ENCODE measurements at places on chromosomes 1 and 21.

DNA sequence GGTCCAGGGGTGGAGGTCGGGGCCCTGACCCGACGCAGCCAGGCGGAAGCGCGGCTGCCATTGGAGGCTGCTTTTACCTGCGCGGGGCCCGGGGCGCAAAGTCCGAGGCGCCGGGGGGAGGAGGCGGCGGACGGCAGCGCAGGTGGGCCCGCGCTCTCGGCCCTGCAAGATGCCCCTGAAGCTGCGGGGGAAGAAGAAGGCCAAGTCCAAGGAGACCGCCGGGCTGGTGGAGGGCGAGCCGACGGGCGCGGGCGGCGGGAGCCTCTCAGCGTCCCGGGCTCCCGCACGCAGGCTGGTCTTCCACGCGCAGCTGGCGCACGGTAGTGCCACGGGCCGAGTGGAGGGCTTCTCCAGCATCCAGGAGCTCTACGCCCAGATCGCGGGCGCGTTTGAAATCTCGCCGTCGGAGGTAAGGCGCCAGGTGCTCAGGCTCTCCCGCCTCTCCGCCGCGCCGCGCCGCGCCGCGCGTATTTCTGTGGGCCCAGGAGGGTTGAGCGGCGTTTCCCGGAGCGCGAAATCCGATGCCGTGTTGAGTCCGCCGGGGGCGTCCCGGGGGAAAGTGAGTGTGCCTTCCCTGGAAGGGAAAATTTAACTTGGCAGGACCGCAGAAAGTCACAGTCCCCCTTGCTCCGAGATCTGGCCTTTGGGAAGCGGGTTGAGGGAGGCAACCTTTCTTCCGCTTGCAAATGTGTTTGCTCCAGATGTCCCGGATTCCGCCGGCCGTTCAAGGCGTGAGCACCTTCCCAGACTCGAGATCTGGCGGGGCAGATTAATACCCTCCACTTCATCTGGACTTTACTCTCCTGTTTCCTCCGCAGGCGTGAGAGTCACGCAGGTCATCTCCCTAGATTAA lies at the start of gene GIPC2:
GIPC2 (plus strand) TSS at position 41 of the 853 bp plus-strand sequence; CDS start at position 170, 129 bp downstream.
- peak; percentile 2 for DNase-seq

DNA sequence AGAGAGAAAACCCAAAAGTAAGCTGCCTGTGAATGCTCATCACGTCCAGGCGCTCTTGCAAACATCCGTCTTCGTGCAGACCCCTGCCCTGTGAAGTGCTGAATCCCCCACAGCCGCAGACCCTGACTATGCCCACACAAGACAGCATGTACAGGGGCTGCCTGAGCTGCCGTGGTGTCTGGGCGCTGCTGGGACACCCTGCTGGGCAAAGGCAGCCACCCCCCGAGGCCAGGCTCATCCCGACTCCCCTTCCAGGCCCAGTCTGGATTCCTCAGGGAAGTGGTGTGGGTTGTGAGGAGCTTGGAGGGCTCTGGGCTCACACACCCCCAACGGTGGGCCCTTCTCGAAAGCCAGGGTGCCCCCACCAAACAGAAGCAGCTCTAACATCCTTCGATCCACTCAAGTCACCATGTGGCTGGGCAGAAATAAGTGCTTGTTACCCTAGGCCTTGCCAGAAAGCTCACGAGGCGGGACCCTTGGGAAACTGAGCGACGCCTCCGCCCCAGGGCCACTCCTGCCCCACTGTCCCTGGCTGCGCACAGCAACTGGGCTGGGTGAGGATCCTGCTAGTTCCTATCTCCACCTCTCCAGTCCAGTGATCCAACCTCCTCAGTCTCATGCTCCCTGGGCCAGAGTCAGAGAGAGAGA lies 4.8 kb upstream of the WNT9A start:
- DNase-seq, result no peak

DNA sequence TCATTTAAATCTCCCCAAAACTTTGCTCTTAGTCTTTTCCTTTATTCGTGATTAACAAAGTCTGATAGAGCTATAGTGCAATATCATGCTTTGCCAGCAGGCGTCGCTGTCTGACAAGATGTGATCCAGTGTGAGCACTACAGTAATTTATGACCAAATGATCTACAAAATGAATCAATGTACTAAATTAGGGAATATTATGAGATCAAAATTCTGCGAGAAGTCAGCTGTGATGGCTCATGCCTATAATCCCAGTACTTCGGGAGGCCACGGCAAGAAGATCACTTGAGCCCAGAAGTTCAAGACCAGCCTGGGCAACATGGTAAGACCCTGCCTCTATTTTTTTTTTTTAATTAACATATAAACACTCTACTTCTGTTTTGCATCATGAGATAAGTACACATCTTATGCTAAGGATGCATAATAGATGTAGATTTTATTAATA lies 3.6 kb upstream of the SPSB1 start:
- peak; percentile 85 for DNase-seq

GRCh38 chr1:228794810-228795209 lies 59.5 kb downstream of the RHOU start:
- DNase-seq, result no peak

- no peak for DNase-seq
Measured at GRCh38 chr1:228256626-228257375, 49.0 kb downstream of the OBSCN start.

- DNase-seq, result no peak
Measured at GRCh38 chr1:226441629-226442028, 33.7 kb upstream of the PARP1 start.

Data from activated CD4-positive, alpha-beta T cell treated with anti-CD3 and anti-CD28 coated beads, Interleukin-2, amount 50 U/mL, for 4 hours (primary cell).